ENCODE measurements at places on chromosomes 6 and 20.

DNA sequence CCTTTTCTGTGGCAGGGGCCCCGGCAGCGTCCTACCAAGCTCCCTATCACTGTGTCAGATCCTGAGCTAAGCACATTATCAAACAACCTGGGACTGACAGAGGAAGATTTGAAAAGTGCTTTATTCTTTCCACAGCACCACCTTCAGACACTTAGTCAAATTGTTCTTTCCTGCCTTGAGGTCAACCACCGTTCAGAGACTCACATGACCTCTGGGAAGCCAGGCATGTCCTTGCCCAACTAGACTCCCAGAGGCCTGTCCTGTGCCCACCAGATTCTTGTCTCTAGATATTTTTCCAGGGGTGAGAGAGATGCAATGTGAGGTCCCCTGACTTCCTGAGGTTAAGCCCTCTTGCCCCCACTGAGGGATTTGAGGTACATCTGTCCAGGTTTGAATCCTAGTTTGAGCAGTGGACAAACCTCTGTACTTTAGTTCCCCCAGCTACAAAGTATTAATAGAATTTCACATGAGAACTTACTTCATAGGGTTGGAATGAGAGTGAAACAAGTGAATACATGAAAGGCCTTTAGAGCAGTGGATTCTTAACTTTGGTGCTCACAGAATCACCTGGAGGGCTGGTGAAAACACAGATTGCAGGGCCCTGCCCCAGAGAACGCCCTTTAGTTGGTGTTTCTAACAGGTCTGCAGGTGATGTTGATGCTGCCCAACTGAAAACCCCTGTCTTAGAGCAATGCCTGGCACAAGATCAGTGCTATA, 179.8 kb downstream of the CLIC5 start:
- DNase-seq: no peak

DNA sequence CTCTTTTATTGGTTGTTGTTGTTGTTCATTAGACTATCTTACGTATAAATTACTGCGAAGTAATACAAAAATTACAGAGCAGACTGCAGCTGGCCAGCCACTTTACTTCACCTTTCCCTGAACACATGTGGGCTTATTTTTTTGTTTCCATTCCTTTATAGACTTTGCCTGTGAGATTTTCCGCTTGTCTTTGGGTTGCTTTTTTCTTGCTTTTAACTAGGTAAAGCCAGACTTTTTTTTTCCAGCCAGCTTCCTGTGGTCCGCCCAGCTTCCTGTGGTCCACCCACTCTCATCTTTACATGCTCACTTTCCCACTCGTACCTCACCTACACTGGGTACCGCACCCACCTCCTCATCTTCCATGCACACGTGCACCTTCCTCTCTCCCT, 79.0 kb downstream of the IPCEF1 start:
- DNase-seq: no peak

DNA sequence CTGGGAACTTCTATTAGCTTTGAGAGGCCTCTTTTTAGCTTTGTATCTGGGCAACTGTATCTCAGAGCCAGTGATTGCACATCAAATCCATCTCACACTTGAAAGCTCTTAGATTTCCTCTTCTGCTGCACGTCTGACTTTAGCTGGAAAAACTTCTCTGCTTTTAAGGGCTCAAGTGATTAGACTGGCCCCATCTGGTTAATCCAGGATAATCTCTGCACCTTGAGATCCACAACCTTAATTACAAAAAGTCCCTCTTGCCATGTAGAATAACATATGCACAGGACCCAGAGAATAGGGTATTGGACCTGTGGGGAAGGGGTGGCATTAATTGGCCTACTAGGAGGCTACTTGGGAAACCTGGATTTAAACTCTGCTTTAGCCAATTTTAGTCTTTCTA, 24.2 kb downstream of the KLHL31 start:
- DNase-seq: no peak

DNA sequence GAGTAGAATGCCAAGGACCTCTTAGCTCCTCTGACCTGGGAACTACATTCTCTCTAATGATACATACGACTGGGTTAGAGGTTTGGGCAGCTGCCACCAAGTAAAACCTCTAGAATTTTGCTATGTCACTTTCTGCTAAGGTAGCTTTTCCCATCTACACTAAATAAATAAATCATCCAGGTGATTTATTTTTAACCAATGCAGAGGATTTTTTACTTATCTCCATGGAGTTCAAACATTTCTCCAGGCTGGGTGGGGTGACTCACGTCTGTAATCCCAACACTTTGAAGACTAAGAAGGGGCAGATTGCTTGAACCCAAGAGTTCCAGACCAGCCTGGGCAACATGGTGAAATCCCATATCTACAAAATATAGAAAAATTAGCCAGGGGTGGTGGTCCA, 27.1 kb downstream of the HNF4A start:
- no peak for DNase-seq

- DNase-seq: no peak
Measured at GRCh38 chr6:158686311-158686710, 36.5 kb downstream of the SYTL3 start.

DNA sequence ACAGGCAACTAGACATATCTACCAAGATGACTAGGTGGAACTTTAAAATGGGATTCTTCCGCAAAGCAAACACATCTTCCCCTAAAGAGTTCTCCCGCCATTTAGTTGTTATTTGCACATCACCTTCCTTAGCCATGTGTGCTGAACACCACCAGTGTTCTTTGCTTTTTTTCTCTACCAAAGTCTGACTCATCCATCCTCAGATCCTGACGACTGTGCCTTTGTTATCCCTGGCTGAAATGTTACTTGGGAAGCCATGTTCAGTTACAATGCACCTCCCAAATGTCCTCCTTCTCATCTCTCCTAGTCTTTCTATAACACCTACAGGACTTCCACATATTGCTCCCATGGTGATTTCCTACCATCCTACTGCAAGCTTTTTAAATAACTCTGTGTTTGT, 593.5 kb upstream of the ARID1B start:
- no peak for DNase-seq

GRCh38 chr20:43194137-43194536, 4.4 kb upstream of the PTPRT start:
- no peak for DNase-seq

DNA sequence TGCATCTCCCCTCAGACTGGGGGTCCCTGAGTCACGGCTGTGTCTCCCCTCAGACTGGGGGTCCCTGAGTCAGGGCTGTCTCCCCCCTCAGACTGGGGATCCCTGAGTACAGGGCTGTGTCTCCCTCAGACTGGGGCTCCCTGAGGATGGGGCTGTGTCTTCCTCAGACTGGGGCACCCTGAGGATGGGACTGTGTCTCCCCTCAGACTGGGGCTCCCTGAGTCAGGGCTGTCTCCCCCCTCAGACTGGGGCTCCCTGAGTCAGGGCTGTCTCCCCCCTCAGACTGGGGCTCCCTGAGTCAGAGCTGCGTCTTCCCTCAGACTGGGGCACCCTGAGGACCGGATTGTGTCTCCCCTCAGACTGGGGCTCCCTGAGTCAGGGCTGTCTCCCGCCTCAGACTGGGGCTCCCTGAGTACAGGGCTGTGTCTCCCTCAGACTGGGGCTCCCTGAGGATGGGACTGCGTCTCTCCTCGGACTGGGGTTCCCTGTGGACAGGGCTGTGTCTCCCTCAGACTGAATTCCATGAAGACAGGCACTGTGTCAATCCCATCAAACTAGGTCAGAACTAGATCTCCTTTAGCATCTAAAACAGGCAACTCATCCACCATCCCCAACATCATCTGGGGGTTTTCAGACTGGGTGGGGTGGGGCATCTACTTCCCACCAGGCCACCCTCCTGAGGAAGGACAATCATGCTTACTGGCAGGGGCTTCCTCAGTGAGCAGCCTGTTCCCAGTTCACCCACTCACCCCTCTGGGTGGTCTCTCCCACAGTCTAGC, 60.7 kb downstream of the MRPL14 start:
- no peak for DNase-seq

- DNase-seq: no peak
Measured at GRCh38 chr6:24802271-24803059, 3.7 kb upstream of the ARMH2 start.

GRCh38 chr20:63574156-63574828, at the start of gene HELZ2:
HELZ2 (minus strand) TSS chr20:63574239; CDS start chr20:63572385, 1,854 bp downstream.
- peak; percentile 82 for DNase-seq

GRCh38 chr6:137975188-137975940, 108.3 kb downstream of the TNFAIP3 start:
- peak; percentile 29 for DNase-seq

GRCh38 chr6:142642651-142643050, 302.3 kb downstream of the HIVEP2 start:
- DNase-seq: no peak

GRCh38 chr6:164750128-164750527, 559.3 kb downstream of the C6orf118 start:
- no peak for DNase-seq

GRCh38 chr6:47308198-47308517, 1.5 kb downstream of the TNFRSF21 start:
- DNase-seq: no peak

- DNase-seq: no peak
Measured at GRCh38 chr6:123316733-123317323, 319.9 kb downstream of the TRDN start.

GRCh38 chr20:25024171-25024570, 31.6 kb upstream of the APMAP start:
- DNase-seq: no peak

GRCh38 chr20:4800676-4801449, 79.2 kb downstream of the PRND start:
- DNase-seq: no peak

DNA sequence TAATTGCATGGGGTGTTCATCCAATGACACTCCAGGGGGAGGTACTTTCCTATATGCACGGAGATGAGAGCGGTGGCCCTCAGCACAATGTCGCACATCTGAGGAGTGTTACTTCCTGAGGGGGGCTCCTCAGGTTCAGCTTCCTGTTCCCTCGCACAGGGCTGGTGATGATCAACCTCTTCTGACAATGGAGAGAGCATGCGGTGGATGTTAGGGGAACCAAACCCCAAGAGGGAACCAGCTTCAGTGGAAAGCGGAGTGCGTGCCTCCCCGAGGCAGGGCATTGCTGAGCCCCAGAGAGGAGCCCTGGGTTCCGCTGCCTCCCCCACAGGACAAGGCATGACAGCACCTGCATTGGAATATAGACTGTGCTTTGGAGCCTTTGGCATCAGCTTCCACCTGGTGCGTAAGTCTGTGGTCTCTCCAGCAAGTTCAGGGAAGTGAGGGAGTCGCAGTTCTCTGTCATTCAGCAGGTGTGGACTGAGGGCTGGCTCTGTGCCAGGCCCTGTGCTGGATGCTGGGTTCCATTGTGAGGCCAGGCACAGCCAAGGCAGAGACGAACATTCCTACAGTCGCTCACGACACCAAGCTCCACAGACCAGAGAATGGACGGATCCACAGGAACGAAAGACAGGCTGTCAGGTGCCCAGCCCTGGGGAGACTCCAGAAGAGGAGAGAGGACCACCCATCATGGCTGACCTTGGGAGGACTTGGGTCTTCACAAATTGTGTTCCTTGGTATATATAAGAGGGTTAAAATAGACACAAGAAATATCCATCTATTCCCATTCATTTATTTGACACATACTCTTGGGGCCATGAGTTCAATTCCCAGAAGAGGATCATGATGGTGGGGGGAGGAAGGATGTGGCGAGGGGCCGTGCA, 3.9 kb upstream of the ZNF831 start:
- peak; percentile 82 for DNase-seq

DNA sequence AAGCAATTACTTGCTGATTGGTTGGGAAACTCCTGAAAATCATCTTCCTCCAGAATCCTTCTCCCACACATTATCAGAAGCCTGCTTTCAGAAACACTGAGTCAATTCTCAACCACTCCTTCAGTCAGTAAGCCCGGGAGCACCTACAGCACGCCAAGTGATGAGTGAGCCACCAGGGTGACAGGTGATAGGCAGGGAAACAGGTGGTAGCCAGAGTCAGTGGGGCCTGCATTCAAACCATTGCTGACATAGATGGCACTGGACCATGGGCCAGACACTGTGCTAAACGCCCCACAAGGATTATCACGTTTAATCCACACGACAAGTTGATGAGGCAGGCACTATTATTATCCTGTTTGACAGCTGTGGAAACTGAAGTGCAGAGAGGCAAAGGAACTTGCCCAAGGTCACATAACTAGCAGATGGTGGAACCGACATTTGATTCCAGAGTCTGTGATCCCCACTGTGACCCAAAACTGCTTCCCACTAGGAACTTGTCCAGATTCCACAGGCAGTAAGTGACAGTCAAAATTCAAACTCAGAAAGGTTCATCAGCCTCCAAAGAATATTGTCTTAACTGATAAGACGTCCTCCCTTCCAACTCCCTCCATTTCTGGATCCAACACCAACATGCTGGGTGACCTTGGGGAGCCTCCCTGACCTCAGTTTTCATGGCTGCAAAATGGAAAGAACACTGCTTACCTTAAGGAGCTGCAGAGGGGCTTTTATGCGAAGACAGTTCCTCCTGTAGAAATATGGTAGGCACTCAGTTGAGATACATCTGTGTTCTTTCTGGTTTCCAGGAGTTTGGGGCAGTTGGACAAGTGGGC, 23.9 kb upstream of the TOP1 start:
- DNase-seq: no peak

GRCh38 chr6:131042664-131043063, 20.4 kb downstream of the EPB41L2 start:
- DNase-seq: no peak

GRCh38 chr6:36683145-36683655, 4.7 kb downstream of the CDKN1A start:
- no peak for DNase-seq

- no peak for DNase-seq
Measured at GRCh38 chr6:87274660-87275274, 47.6 kb upstream of the SMIM8 start.

- DNase-seq: no peak
Measured at GRCh38 chr6:148757944-148758480, 11.2 kb downstream of the UST start.

DNA sequence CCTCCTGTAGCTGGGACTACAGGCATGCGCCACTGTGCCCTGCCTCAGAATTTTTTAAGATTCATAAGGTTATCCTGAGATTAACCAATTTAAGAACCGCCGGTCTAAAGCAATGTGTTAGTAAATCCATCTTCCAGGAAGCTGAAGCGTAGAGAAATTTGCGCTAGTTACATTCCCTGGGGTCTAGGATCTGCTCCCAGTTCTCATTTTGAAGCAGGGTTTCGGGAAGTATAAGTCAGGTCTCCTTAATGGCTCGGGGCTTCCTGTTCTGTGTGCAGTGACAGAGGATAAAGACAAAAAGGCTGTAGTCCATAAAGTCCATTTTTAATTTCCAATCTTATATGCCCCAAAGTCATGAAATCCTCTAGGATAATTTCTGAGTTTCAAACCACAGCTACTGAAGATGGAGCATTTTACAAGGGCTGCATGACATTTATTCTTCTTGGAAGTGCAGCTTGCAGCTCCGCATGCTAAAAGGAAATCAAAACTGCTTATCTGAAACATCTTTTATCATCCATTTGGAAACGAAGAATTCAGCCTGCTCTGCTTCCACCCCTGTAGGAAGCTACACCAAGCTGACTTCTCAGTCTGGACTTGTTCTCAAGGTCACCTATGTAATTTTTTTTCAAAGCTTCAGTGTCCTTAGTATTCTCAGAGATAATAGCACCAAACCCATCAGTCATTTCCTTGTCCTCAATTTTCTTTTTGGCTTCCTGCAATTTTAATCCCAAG, 326.1 kb downstream of the PRL start:
- DNase-seq: no peak

GRCh38 chr20:54335299-54335698, 127.4 kb downstream of the PFDN4 start:
- no peak for DNase-seq

Measured in CD4-positive, alpha-beta T cell treated with Interferon gamma for 1 hour (primary cell).